T-helper 17 cell (primary cell): ENCODE measurements at places on chromosomes 2 and 18.

DNA sequence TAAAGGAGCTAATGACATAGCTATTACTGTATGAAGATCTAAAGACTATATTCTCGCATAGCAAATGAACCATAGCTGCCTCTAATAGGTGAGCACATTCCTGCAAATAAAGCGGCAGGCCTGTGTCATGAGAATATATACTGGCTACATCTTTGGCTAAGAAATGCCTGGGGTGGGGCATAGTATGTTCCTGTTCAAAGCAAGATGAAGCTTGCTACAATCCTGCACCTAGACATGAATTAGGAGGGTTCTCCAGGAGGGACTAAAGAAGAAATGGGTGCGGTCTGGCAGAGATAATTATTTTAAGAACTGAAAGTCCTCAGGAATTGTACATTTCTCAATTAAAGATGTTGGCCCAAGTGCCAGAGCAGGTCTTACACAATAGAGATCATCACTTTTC, 46.8 kb upstream of the PLA2R1 start:
- no peak for DNase-seq
- H3K27me3 ChIP-seq = peaks cover 33% of the 10 kb centered on the region
- H3K4me1 ChIP-seq = no peaks in the 10 kb centered on the region
- H3K27ac ChIP-seq = no peak overlapping the region

DNA sequence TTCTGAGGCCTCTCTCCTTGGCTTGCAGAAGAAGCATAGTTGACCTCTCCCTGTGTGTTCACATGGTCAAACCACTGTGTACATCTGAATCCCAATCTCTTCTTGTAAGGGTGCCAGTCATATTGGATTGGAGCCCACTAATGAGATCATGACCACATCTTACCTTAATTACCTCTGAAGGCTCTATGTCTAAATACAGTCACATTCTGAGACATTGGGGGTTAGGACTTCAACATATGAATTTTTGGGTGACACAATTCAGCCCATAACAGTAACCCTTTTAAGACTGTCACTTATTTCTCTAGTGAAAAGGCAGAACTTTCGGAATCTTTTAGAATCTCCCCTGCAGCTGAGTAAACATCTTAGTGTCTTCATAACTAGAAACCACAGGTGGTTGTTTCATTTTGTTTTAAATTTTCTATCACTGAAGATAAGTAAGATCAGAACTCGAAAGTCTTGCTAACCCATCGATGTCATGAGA, 33.3 kb downstream of the BMP10 start:
- peak overlapping the region; percentile 2 for H3K27ac ChIP-seq
- no peak for DNase-seq
- H3K4me3 ChIP-seq = no peak overlapping the region
- peaks cover 9% of the 10 kb centered on the region for H3K4me1 ChIP-seq
- H3K36me3 ChIP-seq = no peaks in the 10 kb centered on the region

DNA sequence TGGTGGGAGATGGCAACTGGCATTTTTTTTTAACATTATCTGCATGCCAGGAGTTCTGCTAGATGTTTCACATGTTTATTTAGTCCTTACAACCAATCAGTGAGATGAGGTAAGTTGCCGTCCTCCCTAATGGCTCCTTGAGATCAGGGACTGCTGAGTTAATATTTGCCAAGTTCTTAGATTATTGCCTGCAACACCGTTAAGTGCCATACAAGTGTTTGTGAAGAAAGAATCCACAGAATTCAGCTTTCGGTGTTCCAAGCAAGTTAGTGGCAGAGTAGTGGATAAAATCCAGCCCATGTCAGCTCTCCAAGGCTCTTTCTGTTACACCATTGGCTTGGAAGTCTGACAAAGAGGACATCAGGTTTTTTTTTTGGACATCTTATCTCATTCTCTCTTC, 95.9 kb downstream of the C1QL2 start:
- no peaks in the 10 kb centered on the region for H3K4me1 ChIP-seq
- H3K27me3 ChIP-seq = peaks cover 2% of the 10 kb centered on the region
- H3K36me3 ChIP-seq = no peaks in the 10 kb centered on the region
- H3K27ac ChIP-seq = no peak overlapping the region
- DNase-seq = no peak

GRCh38 chr2:159110784-159111183, 142.3 kb downstream of the TANC1 start:
- no peak overlapping the region for H3K27ac ChIP-seq
- peaks cover 2% of the 10 kb centered on the region for H3K36me3 ChIP-seq
- H3K4me3 ChIP-seq = no peak overlapping the region
- no peak for DNase-seq

DNA sequence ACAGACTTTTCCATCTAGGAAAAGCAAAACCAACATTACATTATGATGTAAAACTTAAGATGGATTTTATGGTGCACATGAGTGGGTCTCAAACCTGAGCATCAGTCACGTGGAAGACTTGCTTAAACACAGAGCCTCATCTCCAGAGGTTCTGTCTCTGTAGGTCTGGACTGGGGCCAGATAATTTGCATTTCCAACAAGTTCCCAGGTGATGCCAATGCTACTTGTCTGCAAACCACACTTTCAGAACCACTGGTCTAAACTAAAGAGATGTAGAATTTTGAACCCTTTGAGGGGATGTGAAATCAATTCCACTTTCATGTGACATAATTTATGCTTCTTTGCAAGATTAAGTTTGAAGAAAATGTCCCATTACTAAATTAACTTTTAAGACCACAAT, 522.8 kb downstream of the MBD2 start:
- H3K27ac ChIP-seq = no peak overlapping the region
- no peak for DNase-seq
- no peaks in the 10 kb centered on the region for H3K36me3 ChIP-seq
- H3K27me3 ChIP-seq = no peaks in the 10 kb centered on the region
- H3K4me1 ChIP-seq = no peaks in the 10 kb centered on the region

- no peaks in the 10 kb centered on the region for H3K36me3 ChIP-seq
- H3K4me3 ChIP-seq = no peak overlapping the region
- H3K27me3 ChIP-seq = no peaks in the 10 kb centered on the region
- DNase-seq = no peak
These were observed 87.9 kb downstream of the ICOS start for GRCh38 chr2:204024503-204024902.

DNA sequence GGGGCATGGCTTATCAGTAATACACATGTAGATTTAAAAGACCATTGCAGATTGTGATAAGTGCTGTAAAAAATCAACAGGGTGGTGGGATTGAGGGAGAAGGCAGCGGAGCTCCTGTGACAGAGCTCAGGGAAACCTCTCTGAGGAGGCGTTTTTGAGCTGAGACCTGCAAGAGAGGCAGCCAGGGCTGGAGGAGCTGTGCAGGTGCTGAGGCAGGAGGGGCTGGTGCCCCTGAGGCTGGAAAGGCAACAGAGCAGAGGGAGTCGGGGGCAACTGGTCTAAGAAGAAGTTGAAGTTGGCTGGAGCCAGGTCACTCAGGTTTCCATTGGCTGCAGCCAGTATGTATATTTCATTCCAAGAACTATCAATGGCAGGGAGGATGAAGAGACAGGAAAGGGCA, 47.6 kb downstream of the KLHL29 start:
- H3K4me3 ChIP-seq = no peak overlapping the region
- peaks cover 70% of the 10 kb centered on the region for H3K27me3 ChIP-seq
- H3K4me1 ChIP-seq = no peaks in the 10 kb centered on the region
- DNase-seq = no peak
- no peak overlapping the region for H3K27ac ChIP-seq

GRCh38 chr2:37645836-37646235, 25.6 kb downstream of the CDC42EP3 start:
- peak overlapping the region; percentile 19 for H3K4me3 ChIP-seq
- DNase-seq = no peak
- H3K4me1 ChIP-seq = peaks cover 72% of the 10 kb centered on the region
- peaks cover 15% of the 10 kb centered on the region for H3K36me3 ChIP-seq
- H3K27ac ChIP-seq = peak overlapping the region; percentile 93

- no peak for DNase-seq
- H3K4me1 ChIP-seq = peaks cover 8% of the 10 kb centered on the region
- no peaks in the 10 kb centered on the region for H3K27me3 ChIP-seq
- no peak overlapping the region for H3K4me3 ChIP-seq
These were observed 93.1 kb downstream of the PIK3C3 start for GRCh38 chr18:42048158-42048557.

- peaks cover 3% of the 10 kb centered on the region for H3K36me3 ChIP-seq
These were observed 126.1 kb downstream of the FAM161A start for GRCh38 chr2:61727746-61728145.

- no peaks in the 10 kb centered on the region for H3K27me3 ChIP-seq
- H3K4me1 ChIP-seq = peaks cover 29% of the 10 kb centered on the region
- no peaks in the 10 kb centered on the region for H3K36me3 ChIP-seq
- H3K4me3 ChIP-seq = no peak overlapping the region
These were observed 198.0 kb downstream of the HDAC4 start for GRCh38 chr2:239202836-239203235.

GRCh38 chr2:234427081-234428061, 69.5 kb downstream of the ARL4C start:
- H3K27me3 ChIP-seq = no peaks in the 10 kb centered on the region
- peak overlapping the region; percentile 99 for H3K27ac ChIP-seq
- peak overlapping the region; percentile 78 for H3K4me3 ChIP-seq
- H3K36me3 ChIP-seq = no peaks in the 10 kb centered on the region
- DNase-seq = no peak
